ENCODE measurements at places on chromosomes 11 and 22. TPM values are rescaled to one million over a fixed set of nuclear protein-coding genes. Genes with fewer than 3 reads are reported as not detected.

DNA sequence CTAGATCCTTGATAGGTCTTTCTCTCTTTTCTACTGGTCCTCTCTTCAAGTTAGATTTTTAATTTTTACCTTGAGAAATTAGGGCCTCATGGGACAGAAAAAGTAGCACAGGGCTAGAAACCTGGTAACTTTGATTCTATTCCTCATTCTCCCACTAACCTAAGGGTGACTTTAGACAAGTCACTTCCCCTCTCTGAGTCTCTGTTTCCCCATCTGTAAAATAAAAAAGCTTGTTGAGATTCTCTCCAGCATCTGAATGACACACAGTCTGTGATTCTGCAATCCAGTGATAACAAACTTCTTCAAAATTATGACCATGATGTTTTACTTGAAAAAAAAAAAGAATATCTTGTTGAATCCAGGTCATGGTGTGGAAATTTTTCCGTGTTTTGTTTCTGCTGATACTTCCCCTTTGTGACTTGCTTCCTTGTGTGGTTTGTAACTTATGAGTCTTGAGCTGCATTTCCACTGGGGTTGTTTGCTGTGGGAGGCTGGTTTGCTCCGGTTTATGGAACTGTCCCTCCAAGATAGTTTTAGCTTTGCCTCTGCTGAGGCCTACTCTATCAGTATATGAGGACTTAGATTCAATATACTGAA, 9.8 kb upstream of the MPEG1 start:
- DNase-seq: no peak

GRCh38 chr11:69959461-69959860, 118.7 kb upstream of the ANO1 start:
- DNase-seq: no peak

GRCh38 chr11:64268025-64268892, 16.2 kb downstream of the BAD start:
- no peak for DNase-seq

GRCh38 chr22:41096841-41097240, 4.4 kb downstream of the EP300 start:
- no peak for DNase-seq

- no peak for DNase-seq
Measured at GRCh38 chr22:30572840-30573593, 1.4 kb downstream of the GAL3ST1 start.

- no peak for DNase-seq
Measured at GRCh38 chr11:70109006-70109405, 30.9 kb downstream of the ANO1 start.

- no peak for DNase-seq
Measured at GRCh38 chr11:94325681-94326080, 21.3 kb downstream of the IZUMO1R start.

- DNase-seq: peak; percentile 75
Measured at GRCh38 chr11:79159657-79160450, 281.0 kb downstream of the TENM4 start.

DNA sequence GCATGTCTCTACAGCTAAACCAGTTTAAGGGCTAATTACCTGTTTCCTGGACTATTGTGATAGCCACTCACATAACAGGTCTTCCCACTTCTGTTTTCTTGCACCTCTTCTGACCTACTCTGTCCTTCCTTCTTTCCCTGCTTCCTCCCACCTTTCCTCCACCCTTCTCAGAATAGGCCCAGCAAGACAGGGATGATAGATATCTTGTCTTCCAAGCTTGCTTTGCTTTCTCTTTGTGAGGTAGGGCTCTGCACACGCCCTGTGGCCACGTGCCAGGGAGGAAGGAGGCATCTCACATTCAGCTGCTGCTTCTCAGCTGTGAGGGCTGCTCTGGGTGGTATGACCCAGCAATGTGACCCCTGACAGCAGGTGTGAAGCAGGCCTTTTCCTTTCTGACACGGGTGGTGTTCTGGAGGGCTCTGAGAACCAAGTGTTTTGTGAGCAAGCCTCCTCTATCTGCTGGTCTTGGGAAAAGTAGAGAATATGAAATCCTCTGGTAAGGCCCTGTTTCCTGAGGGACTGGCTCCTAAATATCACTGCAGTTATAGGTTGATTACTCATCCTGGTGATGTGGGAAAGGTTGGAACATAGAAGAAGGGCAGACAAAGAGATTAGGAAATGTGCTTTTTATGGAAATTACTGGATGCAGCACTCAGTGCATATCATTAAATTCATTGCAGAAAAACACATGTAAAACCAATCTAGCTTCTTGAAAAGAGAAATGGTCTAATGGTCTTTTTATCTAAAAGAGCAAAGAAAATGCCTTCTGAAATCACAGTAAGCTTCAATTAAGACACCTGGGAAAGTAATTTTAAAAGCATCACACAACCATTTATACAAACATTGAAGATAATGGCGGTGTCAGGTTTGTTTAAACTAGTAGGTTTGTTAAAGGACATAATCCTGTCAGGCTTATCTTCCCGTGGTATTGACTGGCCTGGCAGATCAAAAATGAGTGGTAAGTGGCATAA, 8.5 kb downstream of the AMOTL1 start:
- DNase-seq: no peak

- DNase-seq: no peak
Measured at GRCh38 chr11:30987819-30988218, 381.7 kb downstream of the DCDC1 start.

DNA sequence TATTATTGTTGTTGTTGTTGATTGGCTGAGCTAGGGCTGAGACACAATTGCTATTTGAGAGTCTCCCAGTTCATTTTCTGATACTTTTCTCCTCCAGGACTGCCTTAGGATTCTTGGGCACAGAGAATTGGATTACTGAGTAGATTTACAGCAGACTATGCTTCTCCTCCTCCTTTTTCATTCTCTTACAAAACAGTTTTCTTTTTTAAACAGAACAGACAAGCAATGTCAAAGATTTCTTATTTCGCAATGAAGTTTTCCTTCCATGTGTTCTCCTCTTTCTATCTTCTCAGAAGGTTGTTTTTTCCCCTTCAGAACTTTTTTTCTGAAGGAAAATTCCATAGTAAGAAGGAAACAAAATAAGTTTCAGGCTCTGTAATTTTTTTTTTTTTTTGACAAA, 19.8 kb upstream of the TIMP3 start:
- DNase-seq: no peak

Gene MCM5
- 16.4 TPM for total RNA-seq

Gene GLYAT
- total RNA-seq: not detected

Gene OR4X1
- total RNA-seq: not detected

Gene APOL3
- 76.3 TPM for total RNA-seq

Gene GAB2
- total RNA-seq: 42.4 TPM

Gene SGSM1
- total RNA-seq: 2.2 TPM

Gene OR52H1
- total RNA-seq: not detected

Gene ZBTB16
- 175 TPM for total RNA-seq

Gene RCE1
- 11.4 TPM for total RNA-seq

Gene TYR
- total RNA-seq: not detected

Gene FOLR2
- total RNA-seq: 26.6 TPM

Gene CD6
- total RNA-seq: not detected

Gene OR5I1
- total RNA-seq: not detected

Measured in esophagus muscularis mucosa (tissue), 4 donors.